ENCODE measurements at places on chromosomes 12 and 14.

DNA sequence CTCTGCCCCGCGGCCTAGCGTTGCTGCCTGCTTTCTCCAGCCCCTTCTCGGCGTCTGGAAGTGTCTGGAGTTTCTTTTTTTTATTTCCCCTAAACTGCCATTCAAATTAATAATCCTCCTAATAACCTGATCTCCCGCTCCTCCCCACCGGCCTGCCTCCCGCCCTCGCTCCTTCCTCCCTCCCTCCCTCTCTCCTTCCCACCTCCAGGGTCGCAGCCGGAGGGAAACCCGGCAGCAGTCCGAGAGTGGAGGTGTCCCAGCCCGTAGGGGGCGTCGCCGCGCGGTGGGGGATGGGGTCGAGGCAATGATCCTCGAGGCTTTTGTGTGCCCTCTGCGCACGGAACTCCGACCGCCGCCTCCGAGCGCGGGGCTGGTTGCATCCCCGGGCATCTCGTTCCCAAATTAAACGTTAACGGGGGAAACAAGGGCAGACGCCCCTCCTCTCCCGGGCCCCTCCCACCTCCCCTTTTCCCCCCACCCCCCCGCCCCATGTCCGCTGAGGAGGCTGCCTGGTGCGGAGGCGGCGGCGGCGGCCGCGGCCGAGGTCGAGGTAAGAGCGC lies 1.0 kb upstream of the SOCS2 start:
- DNase-seq: no peak

DNA sequence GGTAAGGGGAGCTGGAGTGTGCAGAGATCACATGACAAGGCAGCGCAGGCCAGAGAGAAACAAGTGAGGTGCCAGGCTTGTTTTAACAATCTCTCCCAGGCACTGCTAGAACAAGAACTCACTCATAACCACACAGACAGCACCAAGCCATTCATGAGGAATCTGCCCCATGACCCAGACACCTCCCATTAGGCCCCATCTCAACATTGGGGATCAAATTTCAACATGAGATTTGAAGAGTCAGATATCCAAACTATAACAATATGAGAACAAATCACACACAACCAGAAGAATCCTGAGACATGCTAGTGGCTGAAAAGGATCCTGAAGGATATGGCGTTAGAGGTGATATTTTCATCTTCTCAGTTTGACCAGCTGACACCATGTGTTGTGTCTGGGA lies 21.9 kb downstream of the OR6J1 start:
- no peak for DNase-seq

GRCh38 chr14:76918782-76919394 lies 92.7 kb downstream of the LRRC74A start:
- peak; percentile 18 for DNase-seq

DNA sequence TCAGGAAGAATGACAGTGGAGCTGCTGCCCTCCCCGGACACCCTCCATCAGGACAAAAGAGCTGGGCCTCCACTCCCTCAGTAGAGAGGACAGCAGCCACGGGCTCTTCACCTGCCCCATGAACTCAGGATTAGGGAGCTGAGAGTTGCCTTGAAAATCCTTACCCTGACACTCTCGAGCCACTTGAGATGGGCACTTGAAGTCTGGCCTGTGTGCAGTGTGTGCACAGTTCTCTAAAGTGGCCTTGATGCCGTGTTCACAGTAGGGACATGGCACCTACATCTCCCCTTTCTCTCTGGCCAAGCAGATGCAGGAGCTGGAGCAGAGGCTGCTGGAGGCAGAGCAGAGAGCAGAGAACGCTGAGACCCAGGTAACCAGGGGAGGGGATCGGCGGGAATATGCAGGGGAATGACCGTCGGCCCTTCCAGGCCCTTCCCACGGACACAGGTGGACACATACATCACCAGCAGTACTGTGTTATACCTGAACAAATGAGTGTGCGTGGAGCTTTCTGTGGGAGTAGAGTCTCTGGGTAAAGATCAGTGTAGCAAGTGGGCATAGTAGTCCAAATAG lies 22.5 kb downstream of the PLEKHH1 start:
- no peak for DNase-seq

GRCh38 chr14:23657959-23658470 lies 21.9 kb downstream of the DHRS2 start:
- no peak for DNase-seq

GRCh38 chr12:53221203-53222080 lies 10.6 kb downstream of the RARG start:
- DNase-seq: peak; percentile 21

- no peak for DNase-seq
Observed at GRCh38 chr12:96606644-96607043, 117.3 kb downstream of the CFAP54 start.

- no peak for DNase-seq
Observed at GRCh38 chr14:77843651-77844050, 43.7 kb downstream of the ADCK1 start.

- peak; percentile 74 for DNase-seq
Observed at GRCh38 chr12:118958520-118958919, 22.8 kb upstream of the SRRM4 start.

- DNase-seq: no peak
Observed at GRCh38 chr12:1479645-1480044, 114.7 kb downstream of the FBXL14 start.

- no peak for DNase-seq
Observed at GRCh38 chr14:61406675-61407074, 85.3 kb downstream of the PRKCH start.

- no peak for DNase-seq
Observed at GRCh38 chr12:103833891-103834290, 7.1 kb downstream of the NT5DC3 start.

- DNase-seq: no peak
Observed at GRCh38 chr12:95412482-95413311, 61.3 kb upstream of the METAP2 start.

- DNase-seq: no peak
Observed at GRCh38 chr14:65486863-65487262, 74.3 kb downstream of the FUT8 start.

GRCh38 chr12:86193931-86194330 lies 62.3 kb downstream of the MGAT4C start:
- DNase-seq: no peak

DNA sequence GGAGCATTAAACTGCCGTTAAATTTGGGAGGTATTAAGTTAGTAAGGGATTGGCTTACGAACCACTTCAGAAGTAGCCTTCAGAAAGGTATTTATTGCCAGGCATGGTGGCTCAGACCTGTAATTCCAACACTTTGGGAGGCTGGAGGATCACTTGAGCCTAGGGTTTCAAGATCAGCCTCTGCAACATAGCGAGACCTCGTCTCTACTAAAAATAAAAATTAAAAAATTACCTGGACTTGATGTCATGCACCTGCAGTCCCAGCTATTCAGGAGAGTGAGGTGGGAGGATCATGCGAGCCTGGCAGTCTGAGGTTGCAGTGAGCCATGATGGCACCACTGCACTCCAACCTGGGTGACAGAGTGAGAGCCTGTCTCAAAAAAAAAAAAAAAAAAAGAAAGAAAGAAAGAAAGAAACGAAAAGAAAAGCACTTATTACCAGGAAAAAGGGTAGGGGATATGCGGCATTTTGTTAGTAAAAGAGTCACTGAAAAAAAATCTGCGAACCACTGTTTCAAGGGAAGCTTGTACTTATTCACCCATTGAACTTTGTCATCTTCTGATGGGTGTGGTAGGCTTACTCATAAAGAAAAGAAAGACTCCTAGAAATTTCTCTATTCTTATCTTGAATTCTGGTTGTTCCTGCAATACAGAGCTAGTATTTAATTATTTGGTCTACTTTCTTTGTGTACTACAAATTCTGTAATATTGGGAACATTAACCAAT lies 33.6 kb upstream of the PLEKHA5 start:
- no peak for DNase-seq

GRCh38 chr12:51334764-51335163 lies 10.8 kb upstream of the BIN2 start:
- DNase-seq: no peak

DNA sequence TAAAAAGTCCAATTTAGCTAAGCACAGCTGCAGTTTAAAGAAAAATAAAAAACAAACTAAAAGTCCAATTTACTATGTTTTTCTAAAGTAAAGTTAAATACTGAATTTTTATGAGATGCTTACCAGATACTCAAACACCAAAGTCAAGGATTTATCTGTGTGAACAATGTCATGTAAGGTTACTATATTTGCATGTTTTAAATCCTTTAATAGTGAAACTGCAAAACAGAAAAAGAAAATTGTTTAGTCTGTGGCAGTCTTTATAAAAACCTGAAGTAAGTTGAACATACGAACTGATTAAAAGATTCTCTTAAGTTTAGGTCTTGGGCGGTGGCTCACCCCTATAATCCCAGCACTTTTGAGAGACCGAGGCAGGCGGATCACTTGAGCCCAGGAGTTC lies 102.7 kb downstream of the CDK17 start:
- no peak for DNase-seq

DNA sequence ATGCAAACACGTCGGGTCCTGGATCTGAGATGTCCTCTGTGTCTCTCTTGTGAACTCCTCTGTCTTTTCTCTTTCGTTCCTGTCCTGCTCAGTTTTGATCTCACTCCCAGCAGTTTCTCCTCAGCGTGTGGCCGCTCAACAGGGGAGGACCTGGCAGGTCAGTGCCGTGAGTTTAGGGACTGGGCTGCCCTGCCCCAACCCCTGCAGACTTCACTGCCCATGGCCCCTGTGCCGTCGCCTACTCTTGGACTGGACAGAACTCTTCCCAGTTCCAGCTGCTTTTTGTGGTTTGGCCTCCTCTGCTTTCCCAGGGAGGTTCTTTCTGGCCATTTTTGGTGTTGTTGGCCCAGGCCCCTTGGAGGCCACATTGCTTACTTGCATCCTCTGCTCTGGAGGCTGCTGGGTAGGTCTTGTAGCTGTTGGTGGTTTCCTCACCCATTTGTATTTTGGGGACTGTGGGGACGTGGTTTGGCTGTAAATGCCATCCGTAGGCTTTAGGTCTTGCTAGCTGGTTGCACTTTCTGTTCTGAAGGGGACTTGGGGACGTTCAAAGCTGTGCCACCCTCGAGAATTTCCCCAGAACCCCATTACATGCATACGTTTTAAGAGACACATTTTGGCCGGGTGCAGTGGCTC lies 20.0 kb upstream of the DNAH10 start:
- no peak for DNase-seq

- peak; percentile 25 for DNase-seq
Observed at GRCh38 chr14:89432226-89432625, 15.2 kb upstream of the FOXN3 start.

GRCh38 chr14:80901260-80901659 lies 40.3 kb downstream of the CEP128 start:
- DNase-seq: no peak

- DNase-seq: no peak
Observed at GRCh38 chr14:41505491-41505890, 101.2 kb upstream of the LRFN5 start.

GRCh38 chr12:1807087-1807860 lies 13.1 kb upstream of the LRTM2 start:
- no peak for DNase-seq

DNA sequence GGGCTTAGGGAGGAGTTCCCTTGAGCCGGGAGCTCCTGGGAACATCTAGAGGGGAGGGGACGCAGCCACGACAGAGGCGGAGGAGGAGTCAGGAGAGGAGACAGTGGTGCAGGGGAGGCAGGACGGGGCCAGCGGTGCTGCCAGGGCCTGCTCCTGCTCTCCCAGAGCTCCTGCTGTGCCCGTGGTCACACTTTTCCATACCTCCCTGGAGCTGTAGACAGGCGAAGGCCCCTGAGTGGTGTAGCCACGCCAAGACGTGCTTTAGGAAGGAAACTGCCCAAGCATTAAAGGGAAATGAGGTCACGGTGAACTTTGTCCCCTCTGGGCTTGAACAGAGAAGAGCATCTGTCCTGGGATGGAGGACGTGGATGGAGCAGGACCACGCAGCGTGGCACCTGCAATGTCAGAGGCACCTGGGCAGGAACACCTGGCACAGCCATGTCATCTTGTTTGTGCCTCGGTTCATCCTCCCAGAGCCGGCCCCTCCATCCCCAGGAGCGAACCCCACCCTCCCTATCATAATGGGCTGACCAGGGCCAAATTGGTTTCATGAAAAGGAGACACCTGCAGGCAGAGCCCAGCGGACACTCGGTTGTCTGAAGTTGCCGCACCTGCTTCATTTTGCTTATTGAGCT lies 239.5 kb upstream of the SFSWAP start:
- no peak for DNase-seq

DNA sequence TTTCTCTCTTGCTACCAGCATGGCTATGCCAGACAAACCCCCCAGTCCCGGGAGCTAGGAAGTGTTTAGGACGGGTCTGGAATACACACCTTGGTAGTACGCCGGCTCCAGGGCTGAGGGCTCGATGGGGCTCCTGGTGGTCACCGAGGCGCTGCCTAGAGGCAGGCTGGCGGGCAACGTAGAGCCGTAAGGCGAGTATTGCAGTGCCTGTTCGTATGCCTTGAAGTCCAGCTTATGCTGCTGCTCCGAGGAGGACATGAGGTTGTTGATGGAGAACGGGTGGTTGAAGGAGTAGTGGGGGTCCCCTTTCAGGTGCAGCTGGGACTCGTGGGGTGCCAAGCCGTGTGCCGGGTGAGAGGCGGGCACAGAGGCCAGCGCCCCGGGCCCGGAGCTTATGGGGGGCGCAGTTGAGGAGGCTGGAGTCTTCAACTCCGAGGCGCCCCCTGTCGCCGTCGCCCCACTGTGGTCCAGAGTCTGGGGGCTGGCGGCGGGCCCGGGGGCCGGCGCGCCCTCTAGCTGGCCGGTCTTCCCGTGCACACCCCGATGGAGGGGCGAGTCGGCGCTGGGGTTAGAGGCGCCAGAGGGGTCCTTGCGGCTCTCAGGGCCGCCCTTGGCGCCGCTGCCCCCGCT lies 3.6 kb downstream of the FOXA1 start:
- DNase-seq: peak; percentile 70

DNA sequence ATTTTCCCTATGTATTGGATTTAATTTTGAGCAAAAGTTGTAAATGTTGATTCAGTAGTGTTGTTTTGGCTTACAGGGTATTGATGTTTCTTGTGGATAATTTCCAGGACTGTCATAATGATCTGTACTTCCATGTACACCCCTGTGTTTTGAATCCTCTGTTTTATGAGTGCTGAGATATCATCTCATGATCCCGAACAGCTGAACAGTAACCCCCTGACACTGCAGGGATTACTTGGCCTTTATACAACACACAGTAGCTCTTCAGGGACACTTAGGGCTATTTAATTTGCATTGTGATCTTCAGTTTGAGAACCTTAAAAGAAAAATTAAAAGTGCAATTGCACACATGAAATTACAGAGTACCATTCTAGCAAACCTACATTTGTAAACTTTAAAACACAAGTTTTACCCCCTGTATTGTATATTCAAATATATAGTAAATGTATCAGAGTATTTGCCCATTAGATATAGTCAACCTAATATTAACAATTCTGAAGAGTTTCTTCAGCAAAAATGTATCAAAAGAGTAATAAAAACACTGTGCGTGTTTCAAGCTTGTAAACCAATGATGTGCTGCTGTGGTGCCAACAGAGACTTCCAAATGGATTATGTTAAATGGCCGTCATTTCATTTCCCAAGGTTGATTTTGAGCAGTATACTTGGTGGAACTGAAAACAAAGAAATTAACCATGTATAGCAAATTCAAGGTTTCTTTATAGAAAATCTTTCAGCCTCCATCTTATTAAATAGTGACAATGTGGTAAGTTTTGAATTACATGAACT lies 27.9 kb upstream of the MYF6 start:
- no peak for DNase-seq

GRCh38 chr12:64461634-64462414 lies 9.9 kb downstream of the TBK1 start:
- DNase-seq: no peak
